ENCODE measurements at places on chromosomes 12 and 14.
A peak's percentile ranks its signal among the peaks of the same experiment; 100 is the strongest.

DNA sequence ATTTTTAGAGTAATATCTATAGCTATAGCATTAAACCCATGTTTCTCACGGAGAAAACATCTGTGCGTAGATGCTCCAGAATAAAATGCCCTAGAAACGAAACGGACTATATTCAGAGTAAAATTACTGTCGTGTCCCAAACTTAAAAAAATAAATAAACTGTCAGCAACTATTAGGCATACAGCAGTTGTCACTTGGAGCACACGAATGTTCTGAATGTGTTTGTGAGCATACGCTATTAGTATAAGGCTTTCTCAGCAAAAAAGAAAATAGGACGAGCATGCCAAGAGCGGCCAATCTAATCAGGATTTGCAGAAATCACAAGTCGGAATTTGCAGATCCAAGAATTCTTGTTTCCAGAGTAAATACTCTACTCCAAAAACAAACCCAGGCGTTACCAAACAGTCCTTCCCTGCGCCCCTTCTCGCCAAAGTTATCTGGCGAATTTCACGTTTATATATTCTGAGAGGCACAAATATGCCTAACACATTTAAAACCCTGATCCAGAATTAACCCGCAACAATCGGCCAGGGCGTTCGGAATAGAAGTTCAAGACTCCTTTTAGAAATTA is 836 bp downstream of the PTPN21 start:
- no peak for DNase-seq

DNA sequence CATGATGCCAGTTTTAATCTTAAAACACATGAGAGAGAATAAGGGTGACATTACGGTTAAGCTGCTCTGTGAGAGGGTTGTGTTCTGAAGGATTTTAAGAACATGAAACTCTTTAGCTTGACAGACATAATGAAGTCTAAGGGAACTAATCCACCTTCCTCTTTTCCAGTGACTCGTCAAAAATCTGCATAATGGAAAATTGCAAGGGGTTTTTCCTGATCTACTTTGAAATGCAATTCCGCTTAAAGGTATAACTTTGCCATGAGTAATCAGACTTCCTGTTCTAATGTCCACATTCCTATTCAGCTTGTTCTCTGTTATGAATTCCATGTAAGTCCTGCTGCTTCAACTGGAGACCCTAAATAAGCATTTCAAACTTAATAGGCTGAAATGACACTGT is at the start of gene ZNF705A:
ZNF705A (plus strand) TSS at position 171 of the 400 bp plus-strand sequence. CDS start 15,611 bp downstream, outside the sequence.
- DNase-seq: no peak

- DNase-seq: no peak
These were observed 41.1 kb upstream of the CFAP54 start for GRCh38 chr12:96448300-96448699.

DNA sequence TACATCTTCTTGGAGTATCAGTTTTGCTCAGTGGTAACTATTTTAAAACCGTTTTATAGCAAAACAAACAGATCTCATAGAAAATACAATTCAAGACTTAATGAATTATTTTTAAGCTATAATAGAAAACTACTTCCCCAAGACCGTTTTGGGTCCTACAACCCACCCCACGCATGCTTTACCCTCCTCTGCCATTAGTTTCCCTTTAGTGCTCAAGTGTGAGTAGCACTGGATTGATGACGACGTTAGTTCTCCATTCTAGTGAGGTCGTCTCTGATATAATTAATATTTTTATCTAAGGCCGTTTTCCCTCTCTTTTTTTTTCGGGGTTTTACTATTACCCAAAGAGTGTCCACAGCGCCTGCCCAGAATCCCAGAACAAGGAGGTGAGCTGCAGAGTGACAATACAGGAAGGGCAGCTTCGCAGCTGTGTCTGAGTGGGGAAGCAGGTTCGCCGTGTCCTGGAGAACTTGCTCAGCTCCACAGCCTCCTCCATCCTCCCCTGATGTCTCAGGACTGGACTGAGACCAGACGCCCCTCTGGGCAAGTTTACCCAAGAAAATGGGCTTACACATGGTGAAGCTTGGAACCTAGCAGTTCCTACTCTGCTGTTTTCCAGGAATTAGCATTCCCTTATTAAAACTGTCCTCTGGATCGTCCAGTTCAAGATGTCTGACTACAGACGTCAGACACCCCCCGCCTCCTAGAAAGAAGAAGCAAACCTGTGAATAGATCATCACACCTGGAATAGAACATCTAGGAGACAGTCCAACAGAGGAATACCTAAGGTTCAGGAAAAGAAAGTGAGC is 31.9 kb upstream of the MON2 start:
- DNase-seq: no peak

- DNase-seq: no peak
These were observed 660 bp upstream of the HCFC2 start for GRCh38 chr12:104063712-104064030.

GRCh38 chr12:25377469-25378177 is 126.9 kb upstream of the KRAS start:
- DNase-seq: peak; percentile 33

DNA sequence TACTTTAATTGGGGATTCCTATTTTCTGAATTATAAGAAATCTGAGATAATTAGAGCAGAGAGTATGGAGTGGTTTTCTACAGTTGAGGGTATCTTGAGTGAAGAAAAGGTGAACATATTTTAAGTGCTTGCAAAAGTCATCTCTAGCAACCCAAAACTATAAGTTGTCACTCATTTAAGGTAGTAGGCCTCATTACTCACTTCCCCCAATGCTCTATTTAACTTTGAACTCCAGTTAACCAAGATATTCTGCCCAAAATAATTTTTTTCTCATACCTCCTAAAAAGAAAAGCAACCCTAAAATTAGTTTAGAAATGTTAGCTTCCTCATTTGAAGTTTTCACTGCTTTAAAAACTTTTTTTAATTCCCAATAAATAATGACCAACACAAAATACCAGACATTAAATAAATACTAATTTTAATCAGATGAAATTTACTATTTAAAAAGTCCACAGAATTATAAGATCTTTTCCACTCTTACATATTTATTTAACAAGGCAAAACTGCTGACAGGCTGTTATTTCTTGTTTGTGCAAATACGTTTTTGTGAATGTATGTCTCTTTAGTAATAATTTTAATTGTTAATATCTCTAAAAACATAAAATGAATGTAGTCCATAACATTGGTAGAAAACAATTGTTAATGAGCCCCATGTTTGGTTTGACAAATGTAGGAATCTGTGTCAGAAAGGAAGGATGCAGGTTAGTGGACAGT is 47.8 kb downstream of the VRK1 start:
- no peak for DNase-seq

GRCh38 chr14:60757567-60758002 is 23.0 kb downstream of the MNAT1 start:
- DNase-seq: no peak

GRCh38 chr14:60166142-60166541 is 944 bp upstream of the DHRS7 start:
- no peak for DNase-seq

GRCh38 chr14:69285661-69286255 is 25.8 kb downstream of the GALNT16 start:
- DNase-seq: no peak

DNA sequence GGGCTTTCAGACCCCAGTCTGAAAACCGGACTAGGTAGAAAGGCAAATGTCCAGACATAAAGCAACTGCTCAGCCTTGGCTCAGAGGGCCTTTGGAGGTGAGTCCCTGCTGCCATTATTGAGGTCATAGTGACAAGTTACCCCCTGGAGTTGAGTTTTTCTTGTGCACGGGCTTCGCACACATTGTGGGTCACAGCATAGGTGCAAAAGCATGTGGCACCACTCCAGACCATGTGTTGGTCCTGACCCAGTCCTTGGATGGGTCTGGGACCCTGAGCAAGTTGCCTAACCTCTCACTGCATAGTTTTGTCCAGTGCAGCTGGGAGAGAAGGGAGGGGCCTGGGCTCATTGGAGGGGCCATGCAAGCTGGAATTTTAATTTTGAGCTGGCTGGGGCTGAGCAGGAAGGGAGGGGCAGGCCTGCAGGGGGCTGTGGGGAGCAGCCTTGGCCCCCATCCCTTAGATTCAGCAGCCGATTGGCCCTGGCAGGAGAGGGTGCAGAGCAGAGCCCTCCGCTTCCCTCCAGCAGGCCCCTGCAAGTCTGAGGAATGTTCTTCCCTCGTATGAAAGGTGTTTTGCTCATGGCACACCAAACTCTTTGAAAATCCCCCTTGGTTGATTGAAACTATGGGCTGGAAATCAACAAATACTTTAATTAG is 4.2 kb upstream of the KRT5 start:
- DNase-seq: no peak

DNA sequence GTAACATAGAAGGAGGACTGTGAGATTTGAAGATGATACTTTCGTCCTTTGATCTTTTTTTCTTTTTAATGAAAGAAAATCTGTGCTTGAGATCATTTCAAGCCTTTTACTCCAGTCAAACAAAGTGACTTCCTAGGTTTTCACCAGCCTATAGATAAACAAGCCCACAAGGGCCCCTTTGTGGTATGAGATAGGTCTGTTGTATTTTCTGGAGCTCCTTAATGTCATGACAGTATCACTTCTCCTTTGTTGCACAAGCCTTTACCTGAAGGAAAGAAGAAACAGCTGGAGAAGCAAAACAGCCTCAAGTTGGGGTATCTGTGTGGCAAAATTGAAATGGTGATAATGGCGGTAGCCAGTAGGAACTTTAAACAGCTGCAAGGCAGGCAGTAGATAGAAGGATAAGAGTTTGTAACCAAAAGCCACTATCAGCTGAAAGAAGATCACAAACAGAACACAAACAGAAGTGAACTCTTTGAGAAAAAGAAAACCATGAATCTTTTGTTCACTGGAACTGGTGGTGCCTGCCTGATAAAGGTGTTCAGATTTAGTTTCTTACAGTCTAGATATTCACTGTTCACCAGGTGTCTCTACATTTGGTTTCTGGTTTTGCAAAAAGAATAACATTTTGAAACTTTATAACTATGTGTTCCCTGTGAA is 96.8 kb downstream of the LGR5 start:
- DNase-seq: no peak

DNA sequence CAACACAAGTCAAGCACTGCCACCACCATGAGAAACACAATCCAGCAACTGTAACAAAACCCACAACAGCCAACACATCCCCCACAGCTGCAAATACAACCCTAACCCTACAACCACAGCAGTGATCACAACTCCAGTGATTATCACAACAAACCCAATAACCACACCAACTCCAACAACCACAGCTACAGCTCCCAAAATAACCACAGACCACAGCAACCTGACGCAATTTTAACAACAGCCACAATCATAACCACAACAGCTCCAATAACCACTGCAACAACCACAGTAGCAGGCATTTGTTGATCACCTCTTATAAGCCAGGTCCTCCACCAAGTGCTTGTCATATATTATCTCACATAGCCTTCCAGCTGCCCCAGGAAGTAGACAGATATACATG is 42.2 kb upstream of the FAM181A start:
- DNase-seq: no peak

GRCh38 chr12:109789526-109790048 is 43.6 kb downstream of the TRPV4 start:
- DNase-seq: no peak

- DNase-seq: no peak
These were observed 154.5 kb downstream of the ZFP36L1 start for GRCh38 chr14:68638141-68638999.

DNA sequence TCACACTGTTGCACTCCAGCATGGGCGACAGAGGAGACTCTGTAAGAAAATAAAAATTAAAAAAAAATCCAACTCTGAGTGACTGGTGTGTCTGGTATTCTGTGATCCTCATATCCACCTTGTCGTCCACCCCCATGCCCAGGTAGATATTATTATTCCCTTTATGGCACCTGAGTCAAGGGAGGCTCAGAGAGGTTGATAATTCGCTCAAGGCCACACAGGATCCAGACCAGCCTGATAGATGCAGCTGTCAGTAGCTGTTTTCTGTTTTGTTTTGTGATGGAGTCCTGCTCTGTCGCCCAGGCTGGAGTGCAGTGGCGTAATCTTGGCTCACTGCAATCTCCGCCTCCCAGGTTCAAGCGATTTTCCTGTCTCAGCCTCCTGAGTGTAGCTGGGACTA is 14.8 kb upstream of the FAM222A start:
- no peak for DNase-seq

- DNase-seq: no peak
These were observed 930 bp upstream of the MIA2 start for GRCh38 chr14:39232554-39233415.

- no peak for DNase-seq
These were observed 136.8 kb upstream of the PRKD1 start for GRCh38 chr14:30064454-30064853.

DNA sequence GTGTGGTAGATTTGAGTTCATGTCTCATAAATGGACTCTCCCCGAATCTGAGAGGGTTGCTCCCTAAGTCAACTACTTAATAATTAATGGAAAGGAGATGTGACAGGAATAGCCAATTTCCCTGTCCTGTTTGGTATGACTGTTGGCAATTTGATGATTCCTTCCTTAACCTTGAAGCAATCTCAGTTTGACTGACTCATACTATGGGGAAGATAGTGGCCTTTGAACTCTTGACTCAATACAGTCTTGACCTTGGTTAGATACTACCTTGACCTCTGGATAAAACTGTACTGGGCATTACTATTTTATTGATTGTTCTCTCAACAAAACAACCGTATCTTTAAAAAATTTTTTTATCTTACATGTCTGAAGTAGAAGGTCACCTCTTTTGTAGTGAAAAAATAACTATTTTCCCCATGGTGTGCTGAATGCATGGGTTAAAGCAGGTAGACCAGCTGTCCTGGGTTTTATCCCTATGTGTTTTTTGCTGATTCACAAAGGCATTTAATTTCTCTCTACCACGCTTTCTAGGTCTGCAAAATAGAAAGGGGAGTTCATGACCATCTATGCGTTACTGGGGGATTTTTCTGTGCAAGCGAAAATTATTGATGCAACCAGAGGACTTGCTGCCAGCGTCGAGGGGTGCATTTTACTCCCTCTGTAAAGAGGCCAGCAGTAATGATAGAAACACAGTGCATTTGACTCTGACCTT is 80.1 kb downstream of the ETV6 start:
- DNase-seq: no peak

GRCh38 chr12:122042910-122043309 is 21.2 kb downstream of the BCL7A start:
- DNase-seq: no peak

DNA sequence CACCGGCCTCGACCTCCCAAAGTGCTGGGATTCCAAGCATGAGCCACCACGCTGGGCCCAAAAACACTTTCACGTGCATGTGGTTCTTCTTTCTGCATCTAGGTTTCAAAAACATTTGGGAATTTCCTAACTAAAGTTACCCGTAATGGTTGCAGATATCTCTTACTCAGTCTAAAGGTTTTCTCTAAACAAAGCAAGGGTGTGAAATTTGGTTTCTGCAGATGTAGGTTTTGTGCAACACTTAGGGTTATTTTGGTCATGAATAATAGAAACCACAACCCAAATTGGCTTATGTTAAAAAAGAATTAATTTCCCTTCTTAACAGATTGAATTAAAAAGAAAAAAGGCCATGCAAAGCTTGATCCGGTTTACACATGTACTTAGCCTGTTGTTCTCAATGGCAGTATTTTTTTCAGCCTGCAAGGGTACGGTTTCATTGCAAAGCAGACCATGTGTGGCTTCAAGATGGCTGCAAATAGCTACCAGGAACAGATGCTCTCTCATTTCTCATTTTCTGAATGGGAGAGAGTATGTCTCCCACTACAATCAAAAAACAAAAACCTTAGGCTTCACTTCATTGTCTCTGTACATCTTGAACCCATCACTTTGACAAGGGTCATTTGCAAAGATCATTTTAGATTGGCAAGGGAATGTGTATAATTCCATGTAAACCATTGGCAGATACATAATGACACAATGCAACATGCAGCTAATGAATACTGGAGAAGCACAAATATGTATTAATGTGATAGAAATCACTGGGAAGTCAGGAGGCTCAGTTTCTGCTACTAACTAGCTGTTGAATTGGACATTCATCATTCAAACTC is 491.2 kb upstream of the FLRT2 start:
- DNase-seq: no peak

- no peak for DNase-seq
These were observed 187.0 kb downstream of the GRIP1 start for GRCh38 chr12:66491853-66492252.
